ENCODE measurements at places on chromosomes 11 and 22.

DNA sequence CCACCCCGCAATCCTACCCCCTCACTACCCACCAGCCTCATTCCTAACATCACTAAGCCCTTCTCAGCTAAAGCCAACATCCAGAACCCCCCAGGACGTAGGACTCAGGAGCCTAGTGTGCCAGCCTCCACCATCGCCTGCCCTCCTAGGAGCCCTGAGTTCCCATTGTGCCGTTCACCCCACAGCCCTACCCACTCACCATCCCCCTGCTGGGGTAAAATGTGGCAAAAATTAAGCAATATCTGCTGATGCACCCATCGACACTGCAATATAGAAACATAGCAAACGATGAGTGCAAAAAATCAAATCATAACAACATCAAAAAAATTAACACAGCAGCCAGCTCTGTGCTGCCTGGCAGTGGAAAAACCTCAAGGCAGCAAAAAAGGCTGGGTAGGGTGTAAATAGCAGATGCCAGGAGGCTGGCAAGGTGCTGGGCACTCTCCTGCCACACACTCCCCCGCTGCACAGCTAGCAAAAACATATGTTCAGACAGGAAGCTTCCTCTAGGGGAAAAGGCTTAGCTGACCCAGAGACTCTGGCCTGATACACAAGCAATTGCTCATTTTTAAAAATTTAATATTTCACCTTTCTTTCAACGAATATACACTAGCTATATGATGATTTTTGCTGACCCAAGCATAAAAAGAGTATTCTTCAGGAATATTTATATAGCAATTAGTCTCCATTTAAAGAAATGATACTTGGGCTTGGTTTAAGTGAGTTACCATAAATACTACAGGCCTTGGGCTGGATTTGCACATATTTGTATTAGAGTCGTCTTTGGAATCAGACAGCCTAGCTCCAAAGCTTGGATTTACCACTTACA, 33.8 kb downstream of the PRDM10 start:
- no peak for DNase-seq

DNA sequence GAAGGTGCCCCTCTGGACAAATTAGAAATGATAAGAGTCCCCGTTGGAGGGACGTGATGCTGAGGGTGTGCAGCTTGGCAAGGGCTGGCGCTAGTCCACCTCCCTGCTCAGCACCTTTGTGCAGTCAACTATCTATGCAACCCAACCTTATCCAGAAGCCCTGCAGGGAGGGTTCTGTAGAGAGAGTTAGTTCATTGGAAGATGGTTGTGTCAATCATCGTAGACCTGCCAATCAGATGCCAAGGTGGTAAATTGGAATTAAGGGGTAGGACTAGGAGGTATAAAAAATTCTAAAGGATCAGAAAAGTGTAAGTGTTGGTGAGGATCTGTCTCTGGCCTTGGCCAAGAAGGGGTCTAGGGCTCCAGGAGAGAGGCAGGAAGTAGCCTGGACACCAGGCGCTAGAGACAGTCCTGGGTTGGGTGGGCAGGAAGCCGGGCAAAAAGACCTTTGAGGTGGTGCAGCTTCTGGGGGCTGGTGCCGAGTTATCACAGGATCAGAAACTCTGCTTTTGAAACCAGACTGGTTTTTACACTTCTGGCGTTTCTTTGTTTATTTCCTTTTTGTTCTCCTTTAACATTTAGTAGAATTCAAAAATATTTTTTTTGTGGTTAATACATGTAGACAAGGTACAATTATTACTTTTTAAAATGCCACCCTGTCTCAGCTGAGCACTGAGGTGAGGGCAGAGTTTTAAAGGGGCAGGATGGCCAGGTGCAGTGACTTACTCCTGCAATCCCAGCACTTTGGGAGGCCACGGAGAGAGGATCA, 1.6 kb downstream of the C1QTNF6 start:
- peak; percentile 83 for DNase-seq

DNA sequence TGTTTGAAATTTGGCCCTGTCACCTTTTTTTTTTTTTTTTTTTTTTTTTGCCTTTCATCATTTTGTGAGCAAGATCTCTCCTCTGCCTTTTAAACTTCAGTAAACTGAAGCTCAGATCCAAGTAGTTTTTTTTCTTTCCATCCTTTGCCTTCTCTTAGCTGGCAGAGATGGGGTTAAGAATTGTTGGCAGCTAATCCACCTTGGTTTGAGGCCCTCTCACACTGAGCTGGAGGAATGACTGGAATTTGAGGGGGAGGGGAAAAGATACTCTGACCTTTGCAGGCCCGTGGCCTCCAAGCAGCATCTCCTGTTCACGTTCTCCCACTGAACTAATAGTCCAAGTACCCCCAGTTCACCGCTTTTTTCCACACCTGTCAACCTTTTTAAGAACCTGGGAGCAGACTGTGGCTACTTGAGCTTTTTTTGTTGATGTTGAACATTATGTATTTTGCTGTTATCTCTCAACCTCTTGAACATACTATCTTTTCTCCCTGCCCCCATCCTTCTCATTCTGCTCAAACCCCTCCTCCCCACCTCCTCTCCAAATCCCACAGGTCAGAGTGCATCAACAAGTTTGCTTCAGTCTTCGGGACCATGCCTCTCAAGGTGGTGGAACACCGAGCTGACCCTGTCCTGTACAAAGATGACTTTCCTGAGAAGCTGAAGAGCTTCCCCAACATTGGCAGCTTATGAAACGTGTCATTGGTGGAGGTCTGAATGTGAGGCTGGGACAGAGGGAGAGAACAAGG, 66.2 kb downstream of the ALX4 start:
- no peak for DNase-seq

DNA sequence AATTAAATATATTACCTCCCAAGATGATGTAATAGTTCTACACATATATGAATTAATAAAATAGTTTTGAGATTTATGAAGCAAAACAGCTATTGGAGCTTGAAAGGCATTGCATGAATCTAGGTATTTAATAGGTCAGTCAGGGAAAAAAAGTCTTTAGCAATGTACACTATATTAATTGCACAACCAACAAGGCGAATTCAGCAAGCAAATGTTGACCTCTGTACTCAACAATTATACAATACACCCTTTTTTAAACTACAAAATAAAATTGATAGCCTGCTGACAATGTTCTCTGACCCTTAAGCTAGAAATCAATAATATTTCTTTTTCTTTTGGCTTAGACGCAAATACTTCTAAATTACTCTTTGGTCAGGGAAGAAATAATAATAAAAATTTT, 345.5 kb downstream of the LUZP2 start:
- no peak for DNase-seq

GRCh38 chr11:94025690-94026394, 4.7 kb downstream of the HEPHL1 start:
- no peak for DNase-seq

GRCh38 chr11:42490506-42490905, 821.3 kb upstream of the API5 start:
- DNase-seq: no peak

GRCh38 chr11:3949125-3949524, 93.7 kb downstream of the STIM1 start:
- no peak for DNase-seq

GRCh38 chr11:131749101-131749500, 378.7 kb downstream of the NTM start:
- DNase-seq: no peak

GRCh38 chr11:617199-617911, 1.6 kb upstream of the IRF7 start:
- no peak for DNase-seq

GRCh38 chr11:134248910-134249480, 4.2 kb downstream of the THYN1 start:
- no peak for DNase-seq

Data from GM20000 (cell line).